Activated T-helper 9 cell treated with anti-CD3 and anti-CD28 coated beads, Interleukin-2, amount 50 U/mL, for 16 hours (primary cell): ENCODE measurements at places on chromosomes 16 and 17.

GRCh38 chr17:38742411-38743308 is 5.5 kb downstream of the PCGF2 start:
- no peak for DNase-seq

DNA sequence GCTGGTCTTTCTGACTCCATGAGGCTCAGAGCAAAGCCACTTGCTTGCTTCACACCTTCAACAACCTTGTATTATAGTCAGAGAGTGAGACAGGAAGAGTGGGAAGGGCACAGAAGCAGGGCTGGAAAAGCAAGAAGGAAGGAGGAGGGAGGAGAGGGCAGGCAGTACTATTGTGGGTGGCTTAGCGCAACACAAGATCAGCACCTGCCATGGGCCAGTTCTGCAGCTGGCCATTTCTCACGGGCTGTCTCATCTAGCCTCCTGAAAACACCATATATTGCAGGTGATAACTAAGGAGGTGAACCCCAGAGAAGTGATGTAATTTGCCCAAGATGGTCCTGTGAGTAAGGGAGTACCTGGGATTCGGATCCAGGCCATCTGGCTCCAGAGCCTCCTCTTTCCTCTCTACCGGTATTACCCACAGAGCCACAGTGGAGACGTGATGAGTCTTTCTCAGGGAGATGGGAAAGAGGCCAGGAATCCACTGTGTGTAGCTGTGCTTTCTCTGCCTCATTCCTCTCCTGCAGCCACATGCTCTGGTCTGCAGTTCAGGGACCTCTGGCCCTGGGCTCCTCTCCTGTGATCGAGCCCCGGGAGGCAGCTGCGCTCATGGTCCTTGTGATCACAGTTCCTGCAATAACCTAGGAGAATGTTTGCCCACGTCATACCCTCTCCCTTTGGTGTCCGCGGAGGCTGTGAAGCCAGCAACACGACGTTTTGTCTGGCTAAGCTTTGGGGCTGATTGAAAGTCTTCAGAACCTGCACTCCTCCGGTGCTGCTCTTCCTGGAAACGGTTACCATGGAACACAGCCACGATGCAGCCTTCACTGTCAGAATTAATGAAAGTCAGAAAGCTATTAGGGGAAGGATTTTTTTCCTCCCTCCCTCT is 178.1 kb upstream of the CCL2 start:
- no peak for DNase-seq

- no peak for DNase-seq
These were observed 15.5 kb downstream of the NEUROD2 start for GRCh38 chr17:39591958-39592954.

DNA sequence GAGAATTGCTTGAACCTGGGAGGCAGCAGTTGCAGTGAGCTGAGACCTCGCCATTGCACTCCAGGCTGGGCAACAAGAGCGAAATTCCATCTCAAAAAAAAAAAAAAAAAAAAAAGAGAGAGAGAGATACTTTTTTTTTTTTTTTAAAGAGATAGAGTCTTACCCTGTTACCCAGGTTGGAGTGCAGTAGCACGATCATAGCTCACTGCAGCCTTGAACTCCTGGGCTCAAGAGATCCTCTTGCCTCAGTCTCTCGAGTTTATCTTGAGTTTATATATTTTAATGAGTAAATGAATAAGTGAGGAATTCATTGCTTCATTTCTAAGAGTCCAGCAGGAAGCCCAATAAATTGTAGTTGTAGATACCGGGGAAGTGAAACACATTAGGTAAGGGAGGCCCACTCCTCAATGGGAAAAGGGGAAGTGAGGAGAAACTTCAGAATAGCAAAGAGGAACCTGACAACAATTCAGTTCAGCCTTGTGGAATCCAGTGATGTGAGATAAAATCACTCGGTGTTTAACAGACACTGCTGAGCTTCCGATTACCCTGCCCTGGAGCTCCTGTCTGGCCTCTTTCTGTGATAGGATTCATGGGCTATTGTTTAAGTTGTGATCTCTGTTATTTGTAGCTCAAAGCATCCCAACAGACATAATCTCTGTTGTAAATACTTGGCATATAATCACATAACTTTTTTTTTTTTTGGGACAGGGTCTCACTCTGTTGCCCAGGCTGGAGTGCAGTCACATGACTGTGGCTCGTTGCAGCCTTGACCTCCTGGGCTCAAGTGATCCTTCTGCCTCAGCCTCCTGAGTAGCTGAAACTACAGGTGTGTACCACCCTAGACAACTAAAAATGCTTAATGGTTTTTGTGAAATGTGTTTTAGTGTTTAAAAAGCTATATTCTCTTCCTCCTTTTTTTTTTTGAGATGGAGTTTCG is 15.8 kb upstream of the ITGAM start:
- DNase-seq = no peak

DNA sequence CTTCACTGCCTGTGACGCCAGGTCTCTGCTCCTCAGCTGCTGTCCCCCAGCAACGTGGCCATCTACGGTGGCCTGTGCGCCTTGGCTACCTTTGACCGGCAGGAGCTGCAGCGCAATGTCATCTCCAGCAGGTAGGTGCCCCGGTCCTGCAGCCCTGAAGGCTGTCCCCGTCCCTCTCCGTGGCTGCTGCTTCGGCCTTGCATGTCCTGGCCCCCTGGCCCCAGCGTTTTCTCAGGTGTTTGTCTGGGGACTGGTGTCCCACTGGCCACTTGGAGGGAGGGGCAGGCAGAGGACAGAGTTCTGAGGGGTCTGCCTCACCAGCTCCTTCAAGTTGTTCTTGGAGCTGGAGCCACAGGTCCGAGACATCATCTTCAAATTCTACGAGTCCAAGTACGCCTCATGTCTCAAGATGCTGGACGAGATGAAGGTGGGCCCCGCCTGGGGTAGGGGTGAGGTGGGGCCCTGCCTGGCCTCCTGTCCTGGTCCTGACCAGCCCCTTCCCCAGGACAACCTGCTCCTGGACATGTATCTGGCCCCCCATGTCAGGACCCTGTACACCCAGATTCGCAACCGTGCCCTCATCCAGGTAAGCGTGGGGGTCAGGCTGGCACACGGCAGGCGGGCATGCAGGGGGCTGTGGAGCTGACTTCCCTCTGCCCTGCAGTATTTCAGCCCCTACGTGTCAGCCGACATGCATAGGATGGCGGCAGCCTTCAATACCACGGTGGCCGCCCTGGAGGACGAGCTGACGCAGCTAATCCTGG is 4.4 kb downstream of the GPS1 start:
- DNase-seq = no peak

DNA sequence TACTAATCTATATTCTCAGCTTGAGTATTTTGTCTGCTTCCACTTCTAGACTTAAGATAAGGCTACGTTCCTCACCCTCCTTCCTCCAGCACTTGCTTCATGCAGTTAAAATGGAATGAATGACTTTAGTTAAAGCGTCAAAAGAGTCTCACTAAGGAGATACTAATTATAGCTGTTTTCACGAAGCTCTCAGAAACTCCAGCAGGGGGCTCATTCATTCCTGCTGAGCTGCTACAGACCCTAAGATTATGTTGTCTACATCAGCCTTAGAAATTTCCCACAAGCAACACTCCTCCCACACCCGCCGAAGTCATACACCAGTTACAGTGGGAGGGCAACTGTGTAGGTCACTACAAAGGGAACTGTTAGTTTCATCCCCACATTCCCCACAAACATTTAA is 57.0 kb upstream of the KIFC3 start:
- DNase-seq = no peak

GRCh38 chr16:85613604-85614337 is 649 bp downstream of the GSE1 start:
- DNase-seq = no peak

GRCh38 chr17:4895657-4896331 is 3.5 kb upstream of the C17orf107 start:
- DNase-seq = no peak

- DNase-seq = no peak
These were observed 113.3 kb downstream of the CCT6B start for GRCh38 chr17:34847938-34848337.

GRCh38 chr17:72775237-72775636 is 317.3 kb downstream of the SLC39A11 start:
- no peak for DNase-seq

- no peak for DNase-seq
These were observed 1.1 kb upstream of the RNF213 start for GRCh38 chr17:80259457-80260068.
